ENCODE measurements at places on chromosomes 6 and 20. TPM values are rescaled to one million over a fixed set of nuclear protein-coding genes. Genes with fewer than 3 reads are reported as not detected.

Gene MOG
- 0.69 TPM for total RNA-seq

Gene RRAGD
- total RNA-seq: 21.7 TPM

Gene LYRM2
- total RNA-seq: 34.1 TPM

Gene PSORS1C1
- total RNA-seq: 1.9 TPM

Gene NKX2-4
- total RNA-seq: not detected

Gene CALHM5
- total RNA-seq: 7.0 TPM
